ENCODE measurements at places on chromosomes 1 and 21.

DNA sequence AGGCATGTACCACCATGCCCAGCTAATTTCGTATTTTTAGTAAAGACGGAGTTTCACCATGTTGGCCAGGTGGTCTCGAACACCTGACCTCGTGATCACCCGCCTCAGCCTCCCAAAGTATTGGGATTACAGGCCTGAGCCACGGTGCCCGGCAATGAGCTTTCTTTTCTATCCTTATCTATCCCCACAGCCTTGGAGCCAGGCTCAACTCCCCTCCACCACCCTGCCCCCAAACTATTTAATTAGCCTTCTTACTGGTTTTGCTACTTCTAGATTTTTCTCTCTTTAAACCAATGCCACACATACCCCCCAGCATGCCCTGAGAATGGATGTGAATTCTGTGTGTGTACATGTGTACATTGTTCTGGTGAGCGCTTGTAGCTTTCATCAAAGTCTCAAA lies 5.7 kb upstream of the VANGL2 start:
- no peak for DNase-seq

DNA sequence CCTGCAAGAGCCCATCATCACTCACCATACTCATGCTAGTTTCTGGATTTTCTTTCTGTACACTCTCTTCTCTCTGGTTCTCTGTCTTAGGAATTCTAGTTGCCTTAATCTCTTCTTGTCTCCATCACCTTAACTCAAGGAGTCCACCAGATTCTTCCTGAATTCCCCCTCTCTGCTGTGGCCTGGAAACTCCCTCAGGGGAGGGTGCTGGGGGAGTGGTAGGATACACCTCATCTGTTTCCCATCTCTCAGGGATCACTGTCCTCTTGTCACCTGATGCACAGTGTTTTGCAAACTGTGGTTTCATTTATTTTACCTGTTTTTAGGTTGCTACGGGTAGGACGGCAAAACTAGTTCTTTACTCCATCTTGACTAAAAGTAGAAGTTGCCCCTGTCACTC lies 6.6 kb upstream of the GNG12 start:
- no peak for DNase-seq

DNA sequence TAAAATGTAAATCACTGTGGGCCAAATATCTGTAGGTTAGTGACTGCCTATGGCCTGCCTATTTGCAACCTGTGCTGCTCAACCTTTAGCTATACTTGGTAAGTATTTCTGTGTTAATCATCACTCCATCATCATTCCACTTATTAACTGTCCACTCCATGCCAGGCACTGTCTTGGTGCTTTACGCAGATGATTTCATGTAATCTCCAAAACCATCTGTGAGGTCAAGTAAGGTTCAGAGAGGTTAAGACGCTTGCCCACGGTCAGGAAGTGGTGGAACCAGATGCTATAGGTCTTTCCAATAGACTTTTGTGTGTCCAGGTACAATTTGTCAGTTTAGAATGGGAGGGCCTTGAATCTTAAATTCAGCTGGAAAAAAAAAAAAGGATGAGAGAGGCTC lies 10.8 kb upstream of the PHACTR4 start:
- DNase-seq, result no peak

- DNase-seq, result no peak
These were observed 17.2 kb upstream of the ZBTB8B start for GRCh38 chr1:32447469-32448185.

GRCh38 chr1:92404661-92405060 lies 82.1 kb downstream of the GFI1 start:
- no peak for DNase-seq

- DNase-seq, result no peak
These were observed 297.6 kb downstream of the TTLL7 start for GRCh38 chr1:83701355-83701754.

- DNase-seq, result no peak
These were observed 9.6 kb downstream of the ARHGEF16 start for GRCh38 chr1:3463891-3464648.

DNA sequence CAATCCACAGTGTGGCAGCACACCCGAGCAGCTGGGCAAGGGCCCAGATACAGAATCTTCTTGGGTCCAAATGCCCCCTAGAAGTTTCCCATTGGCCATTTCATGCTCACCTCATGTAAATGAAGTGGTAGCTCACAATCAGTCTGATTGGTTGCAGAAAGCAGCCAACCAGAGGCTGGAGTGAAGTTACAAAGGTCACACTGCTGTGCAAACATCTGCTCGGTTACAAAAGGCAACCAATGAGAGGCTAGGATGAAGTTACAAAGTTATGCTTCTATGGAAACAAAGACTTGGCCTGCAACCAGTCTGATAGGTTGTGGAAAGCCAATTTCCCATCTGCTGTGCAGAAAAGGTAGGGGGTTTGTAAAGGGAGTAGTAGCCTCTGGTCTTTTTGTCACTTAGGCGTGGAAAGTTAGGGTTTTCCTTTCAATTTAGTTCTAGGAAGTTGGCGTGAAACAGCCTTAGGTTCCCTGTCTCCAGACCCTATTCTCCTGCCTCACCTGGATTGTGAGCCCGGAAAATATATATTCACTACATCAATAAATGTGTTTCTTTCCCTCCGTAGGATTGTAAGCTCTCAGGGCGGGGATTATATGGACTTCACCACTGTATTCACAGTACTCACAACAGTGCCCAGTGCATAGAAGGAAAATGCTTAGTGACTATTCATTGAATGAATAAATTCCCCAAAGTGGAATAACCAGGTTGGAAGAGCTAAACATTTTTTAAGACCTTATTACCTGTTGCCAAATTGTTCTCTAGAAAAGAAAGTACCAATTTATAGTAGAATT lies 91.9 kb downstream of the URB2 start:
- no peak for DNase-seq

DNA sequence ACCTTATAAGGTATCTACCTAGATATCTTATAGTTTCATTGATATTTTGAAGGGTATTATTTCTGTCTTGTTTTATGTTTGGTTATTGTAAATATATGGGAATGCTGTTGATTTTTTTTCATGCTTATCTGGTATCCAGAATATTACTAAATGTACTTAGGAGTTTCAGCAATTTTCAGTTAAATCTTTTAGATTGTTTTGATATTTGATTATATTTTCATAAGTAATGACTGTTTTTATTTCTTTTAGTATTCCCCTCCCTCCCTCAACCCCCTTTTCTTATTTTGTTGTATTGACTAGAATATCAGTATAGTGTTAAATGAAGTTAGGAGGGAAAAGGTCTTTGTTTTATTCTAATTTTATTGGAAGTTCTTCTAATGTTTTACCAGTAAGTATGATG lies 344.4 kb upstream of the PROX1 start:
- no peak for DNase-seq

DNA sequence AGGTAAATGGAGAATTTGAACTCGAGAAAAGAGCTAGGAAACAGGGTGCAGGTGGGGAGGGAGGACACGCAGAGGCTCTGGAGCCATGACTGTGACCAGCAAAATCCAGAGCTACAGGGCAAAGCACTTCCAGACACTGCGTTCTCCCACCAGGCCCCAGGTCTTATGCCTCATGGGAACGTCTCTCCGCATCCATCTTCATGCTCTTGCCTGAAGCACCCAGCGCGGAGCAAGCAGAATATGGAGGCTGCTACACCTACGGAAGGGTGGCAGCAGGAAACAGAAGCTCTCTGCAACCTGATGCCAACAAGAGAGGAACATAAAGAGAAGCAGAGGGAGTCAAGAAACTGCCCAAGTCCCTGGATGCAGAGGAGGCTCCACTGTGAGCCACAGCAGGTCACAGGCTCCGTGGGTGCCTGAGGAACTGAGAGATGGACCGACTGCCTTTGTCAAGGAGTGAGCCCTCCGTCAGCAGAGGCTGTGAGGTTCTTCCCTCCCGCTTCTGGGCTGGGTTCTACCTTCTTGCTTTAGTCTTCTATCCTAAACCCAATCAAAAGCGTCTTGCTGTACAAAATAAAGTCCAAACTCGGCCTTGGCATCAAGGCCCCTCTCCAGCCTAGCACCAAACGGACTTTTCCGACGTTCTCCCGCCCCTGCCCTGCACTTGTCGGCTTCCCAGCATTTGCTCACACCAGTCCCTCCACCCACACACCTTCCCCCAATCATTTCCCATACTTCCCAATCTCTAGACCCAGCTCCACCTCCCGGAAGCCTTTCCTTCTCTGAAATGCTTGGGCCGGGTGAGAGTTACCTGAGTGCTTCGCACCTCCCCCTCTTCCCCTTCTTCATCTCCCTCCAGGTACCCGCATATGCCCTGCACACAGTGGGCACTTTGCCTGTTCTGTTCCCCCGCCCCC lies 930 bp downstream of the DHCR24 start:
- no peak for DNase-seq

- no peak for DNase-seq
These were observed 46.8 kb upstream of the C1orf198 start for GRCh38 chr1:230915078-230915477.

DNA sequence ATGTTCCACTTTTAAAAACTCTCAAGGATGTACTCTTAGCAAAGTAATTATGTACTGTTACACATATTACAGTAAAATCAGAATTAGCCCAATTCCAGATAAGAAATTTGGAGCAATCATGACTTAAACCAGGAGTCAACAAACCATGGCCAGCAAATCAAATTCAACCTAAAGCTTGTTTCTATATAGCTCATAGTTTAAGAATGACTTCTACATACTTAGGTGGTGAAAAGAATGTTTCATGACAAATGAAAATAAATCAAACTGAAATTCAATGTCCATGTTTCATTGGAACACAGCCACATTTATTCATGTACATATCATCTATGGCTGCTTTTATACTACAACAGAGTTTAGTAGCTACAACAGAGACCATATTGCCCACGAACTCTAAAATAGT lies 35.1 kb downstream of the FRRS1 start:
- no peak for DNase-seq

DNA sequence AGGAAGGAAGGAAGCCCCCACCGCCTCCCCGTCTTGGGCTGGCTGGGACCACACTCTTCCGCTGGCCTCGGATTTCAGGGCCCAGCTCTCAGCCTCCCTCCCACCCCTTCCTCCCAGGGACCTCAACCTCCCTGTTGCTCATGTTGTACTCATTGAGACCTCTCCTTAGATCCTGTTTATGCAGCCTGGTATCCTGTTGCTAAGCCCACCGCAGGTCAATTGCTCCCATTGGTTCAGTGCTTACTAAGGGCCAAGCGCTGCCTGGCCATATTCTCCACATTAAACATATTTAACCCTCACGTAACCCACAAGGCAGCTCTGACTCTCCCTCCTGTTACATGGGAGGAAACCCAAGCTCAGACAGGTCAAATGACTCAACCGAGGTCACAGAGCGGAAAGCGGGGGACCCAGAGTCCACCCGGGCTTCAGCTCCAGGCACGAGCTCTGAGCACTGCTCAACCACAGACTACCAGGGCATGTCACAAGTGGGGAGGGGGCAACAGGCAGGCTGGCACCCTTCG lies 23.2 kb upstream of the H6PD start:
- DNase-seq, result no peak

DNA sequence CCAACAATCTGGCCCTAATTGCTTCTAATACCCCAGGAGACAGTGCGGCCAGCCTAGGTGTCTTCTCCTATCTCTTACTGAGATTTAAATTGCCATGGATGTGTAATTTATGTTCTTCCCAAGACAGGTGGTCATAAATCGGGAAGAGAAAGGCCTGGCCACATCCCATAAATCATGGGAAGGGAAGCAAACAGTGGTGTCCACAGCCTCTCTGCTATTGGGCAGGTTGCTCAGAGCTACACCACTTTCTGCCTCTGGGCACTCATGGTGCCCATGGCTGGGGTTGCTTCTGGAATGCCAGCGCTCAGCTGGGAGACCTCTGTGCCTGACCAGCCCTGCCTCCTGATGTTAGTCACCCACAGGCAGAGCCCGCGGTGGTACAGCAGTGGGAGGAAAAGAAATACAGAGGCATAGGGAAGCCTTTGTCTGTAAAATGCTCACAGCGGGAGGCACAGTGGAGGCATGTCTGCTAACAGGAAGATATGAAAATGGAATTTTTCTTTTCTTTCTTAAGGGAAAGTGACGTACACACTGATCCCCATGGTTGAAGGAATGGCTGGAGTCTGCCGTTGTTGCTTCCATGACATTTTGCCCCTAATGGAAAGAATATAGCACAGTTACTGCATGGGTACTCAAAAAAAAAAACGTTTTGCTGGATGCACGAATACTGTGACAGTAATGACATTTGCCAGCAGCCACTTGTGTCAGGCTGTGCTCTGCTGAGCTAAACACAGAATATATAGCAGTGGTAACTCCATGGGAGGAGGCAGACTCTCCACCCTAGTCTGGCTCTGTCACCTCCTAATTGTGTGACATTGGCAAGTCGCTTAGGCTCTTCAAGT lies 21.9 kb downstream of the MTARC1 start:
- DNase-seq, result no peak

DNA sequence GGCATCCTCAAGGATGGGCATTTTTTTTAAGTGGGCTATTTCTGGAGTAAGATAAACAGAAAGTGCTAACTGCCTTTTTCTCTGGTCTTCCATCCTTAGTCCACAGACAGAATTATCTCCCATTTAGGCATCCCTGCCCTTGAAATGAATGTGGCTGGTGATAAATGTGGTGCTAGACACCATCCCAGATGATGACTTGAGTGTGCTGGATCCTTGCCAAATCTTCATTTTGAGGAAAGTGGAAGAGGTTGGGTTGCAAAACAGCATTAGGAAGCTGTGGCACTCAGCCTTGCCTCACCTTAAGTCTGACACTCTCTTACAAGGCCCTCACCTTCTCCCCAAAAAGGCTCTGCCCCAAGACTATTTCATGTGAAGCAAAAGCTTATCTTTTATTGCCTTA lies 19.2 kb downstream of the MAB21L3 start:
- DNase-seq, result no peak

DNA sequence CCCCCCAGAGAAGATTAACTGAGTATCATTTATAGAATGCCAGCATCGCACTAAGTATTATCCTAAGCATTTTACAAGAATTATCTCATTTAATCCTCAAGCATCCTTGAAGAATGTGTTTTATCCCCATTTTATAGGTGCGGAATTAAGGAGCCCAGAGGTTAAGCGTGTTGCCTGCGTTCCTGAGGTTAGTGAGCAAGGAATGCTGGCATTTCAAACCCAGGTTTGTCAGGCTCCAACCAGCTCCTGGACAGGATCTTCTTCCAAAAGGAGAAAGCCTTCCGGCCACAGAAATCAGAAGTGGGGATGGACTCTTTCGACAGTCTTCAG lies 82.3 kb downstream of the SSBP3 start:
- DNase-seq, result no peak

GRCh38 chr1:21919520-21919919 lies 17.6 kb downstream of the HSPG2 start:
- no peak for DNase-seq

- no peak for DNase-seq
These were observed 25.9 kb downstream of the SRSF11 start for GRCh38 chr1:70247122-70247521.

DNA sequence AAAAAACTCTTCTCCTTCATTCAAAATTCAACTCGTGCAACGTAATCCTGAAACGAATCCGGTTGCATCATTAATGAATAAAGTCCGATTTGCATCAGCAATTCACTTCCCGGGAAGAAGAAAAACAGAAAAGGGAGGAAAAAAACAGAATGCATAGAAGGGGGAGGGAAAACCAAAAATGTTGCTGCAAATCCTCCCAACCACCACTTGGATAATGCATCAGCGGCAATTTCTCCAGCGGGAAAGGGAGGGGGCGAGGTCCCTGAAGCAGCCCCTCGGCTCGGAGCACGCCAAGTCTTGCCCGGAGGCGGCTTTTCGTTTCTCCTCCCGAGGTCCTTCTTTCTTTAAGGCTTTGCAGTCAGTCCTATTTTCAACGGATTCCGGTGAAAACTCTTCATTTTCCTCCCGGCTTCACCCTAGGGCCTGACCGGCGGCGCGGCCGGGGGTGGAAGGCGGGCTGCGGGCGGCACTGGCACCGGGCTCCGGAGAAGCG lies 723 bp downstream of the CDC42BPA start:
- peak; percentile 45 for DNase-seq

- no peak for DNase-seq
These were observed 12.5 kb upstream of the SARS1 start for GRCh38 chr1:109201123-109201703.
